CD4-positive, alpha-beta T cell treated with Interleukin-1 beta for 1 hour (primary cell): ENCODE measurements at places on chromosomes 2 and 18.
A peak's percentile ranks its signal among the peaks of the same experiment; 100 is the strongest.

DNA sequence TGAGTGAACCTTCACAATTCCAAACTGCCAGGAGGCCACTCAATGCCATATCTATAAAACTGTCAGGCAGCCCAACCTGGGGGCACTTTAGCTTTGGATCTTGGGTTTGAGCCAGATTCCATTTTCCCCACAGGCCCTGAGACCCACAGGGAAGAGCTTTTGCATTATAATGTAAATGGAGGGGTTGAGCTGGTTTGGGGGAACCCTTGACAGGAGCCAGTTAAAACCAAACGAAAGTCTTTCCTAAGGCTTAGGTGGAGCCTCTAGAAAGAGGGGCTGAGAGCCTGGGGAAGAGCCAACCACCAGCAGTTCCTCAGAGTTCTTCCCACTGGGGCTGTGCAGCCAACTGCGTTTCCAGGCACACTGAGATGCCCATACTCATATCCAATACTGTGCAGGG lies 42.7 kb downstream of the BCL11A start:
- DNase-seq, result no peak

DNA sequence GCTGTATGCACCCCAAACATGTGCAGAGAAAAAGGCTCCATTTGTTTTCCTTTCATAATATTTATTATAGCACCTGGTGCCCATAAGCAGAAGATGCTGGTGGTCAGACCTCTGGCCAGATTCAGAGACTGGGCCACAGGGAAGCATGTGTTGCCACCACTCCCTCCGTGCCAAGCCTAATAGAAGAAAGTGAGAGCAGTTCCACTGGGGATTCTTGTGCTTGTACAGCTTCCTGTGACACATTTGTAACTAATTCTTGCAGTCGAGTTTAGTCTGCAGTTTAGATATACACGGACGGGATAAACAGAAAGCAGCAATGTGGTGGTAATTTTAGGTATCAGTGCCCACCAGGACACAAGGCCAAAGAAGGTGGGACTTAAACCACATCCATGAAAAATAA lies 135.4 kb upstream of the PIEZO2 start:
- DNase-seq, result no peak

DNA sequence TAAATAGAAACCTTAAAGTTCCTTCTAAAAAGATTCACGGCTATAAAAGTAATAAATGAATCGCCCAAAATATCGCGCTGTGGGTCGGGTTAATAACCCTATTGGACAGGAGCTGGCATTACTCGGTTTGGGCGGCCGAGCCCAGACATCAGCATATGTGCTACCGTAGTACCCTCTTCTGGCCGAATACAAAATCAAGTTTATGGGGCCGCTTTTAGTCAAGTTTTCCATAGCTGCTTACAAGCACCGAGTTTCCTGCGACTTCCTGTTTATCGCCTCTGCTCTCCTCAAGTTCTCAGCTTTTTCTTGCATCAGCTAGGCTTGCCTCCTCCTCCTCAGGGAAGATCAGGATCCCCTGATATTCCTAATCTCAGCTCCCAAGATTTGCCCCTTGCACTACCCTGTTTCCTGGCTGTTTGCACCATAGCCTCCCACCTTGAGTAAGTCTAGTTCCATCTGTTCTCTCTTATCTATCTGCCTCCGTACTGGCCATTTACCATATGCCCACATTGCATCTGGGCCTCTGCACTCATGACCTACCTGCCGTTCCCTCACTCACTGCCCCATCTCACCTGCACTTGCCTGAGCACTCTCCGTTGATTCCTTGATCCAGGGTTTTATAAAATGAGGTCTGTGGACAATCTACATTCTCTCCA lies 56.1 kb downstream of the SLC35F5 start:
- peak; percentile 58 for DNase-seq

DNA sequence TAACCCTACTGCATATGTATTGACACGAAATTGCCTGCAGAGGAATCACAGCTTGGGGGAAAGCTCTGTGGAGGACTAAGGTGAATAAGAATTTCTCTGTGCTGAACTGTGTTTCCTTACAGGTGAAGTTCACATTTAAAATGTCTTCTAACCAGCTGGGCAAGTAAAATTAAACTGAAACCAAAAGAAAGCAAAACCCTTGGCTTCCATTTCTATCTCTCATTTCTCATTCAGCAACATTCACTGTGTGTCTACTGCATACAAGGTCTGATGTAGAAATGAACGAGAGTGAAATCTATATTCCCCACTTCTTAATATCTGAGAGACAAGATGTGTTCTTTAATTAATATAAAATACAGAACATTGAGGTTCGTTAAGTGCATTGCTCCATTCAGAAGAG lies 397.3 kb downstream of the SOX11 start:
- DNase-seq, result no peak

- DNase-seq, result no peak
Measured at GRCh38 chr2:145845207-145845894, 1325.4 kb upstream of the ZEB2 start.

DNA sequence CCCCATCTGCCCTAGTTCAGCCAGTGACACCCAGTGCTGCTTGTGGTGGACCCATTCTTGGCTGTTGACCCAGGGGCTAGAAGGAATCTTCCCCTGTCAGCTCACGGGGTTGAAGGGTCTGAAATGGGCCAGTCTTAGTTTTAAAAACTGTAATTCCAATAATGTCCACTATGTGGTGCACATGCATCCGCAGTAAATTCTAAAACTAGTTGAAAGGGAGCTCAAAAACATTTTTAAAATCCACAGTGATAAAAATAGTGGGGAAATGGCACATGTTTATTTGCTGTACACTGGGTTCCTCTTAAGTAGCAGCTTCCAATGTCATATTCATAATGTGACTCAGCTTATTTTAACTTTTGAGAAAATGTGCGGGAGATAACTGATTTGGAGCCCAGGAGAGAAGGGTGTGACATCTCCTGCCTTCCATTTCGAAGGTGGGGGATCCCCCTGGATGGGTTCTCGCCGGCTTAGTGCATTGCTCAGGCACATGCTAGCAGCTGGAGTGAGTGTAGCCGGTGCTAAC lies 32.8 kb downstream of the GRHL1 start:
- peak; percentile 64 for DNase-seq

- no peak for DNase-seq
Measured at GRCh38 chr2:239144713-239144999, 256.2 kb downstream of the HDAC4 start.

DNA sequence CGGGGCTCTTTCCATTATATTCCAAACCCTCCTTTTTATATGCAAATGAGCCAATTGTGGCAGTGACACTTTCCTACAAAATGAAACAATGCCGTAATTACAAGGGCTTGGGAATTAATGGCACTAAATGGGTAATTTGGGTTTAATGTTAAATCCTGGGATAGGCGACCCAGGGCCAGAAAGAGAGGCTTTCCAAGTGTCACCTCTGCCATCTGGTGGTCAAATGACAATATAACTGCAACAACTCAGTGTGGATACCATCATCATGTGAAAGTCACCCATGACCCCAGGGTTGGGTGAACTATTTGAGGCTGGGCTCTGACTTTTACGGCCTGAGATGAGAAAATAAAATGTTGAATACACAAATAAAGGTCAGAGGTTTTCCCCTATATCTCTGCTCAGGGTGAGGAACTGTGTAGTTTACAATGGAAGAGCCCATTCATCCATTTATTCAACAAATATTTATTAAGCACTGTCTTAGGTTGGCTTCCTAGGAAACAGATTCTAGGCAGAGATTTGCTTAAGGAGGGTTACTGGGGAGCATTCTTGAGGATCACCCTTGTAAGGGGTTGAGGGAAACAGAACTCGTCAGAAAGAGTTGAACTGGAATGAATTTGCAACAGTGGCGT lies 13.6 kb upstream of the THADA start:
- peak; percentile 59 for DNase-seq

DNA sequence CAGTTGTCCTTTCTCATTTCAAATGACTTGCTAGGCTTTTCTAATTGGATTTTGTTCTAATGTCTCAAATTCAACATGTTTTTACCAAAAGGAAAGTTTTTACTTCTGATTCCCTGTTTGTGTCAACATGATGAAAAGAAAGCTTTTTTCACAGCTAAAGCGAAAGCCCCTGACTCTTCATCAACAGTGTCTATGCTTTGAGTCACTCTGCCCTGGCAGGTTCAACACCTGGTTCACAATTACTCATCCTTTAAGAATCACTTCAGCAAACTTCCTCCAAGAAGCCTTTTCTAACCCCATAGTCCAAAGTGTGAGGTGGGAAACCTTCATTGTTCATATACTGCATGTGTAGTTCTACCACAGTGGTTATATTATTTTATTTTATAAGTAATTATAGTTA lies 7.6 kb upstream of the DSG2 start:
- no peak for DNase-seq

DNA sequence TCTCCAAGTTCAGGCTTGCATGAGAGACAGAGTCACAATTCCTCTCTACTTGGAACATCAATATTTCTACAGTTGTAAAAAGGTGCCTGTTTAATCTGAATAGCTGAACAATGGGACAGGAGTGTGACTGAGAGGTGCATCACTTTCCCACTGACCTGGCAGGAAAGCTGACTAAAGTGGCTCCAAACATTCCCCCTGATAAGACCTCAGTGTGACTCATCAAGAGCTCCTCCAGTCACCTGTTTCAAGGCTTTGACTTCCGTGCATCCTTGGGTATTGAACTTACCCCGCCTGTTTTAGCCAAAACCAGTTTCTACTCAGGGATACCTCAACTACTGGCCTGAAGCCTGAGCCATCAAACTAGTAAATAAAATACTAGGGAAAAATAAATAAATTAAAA lies 453.9 kb upstream of the DDX18 start:
- DNase-seq, result no peak

DNA sequence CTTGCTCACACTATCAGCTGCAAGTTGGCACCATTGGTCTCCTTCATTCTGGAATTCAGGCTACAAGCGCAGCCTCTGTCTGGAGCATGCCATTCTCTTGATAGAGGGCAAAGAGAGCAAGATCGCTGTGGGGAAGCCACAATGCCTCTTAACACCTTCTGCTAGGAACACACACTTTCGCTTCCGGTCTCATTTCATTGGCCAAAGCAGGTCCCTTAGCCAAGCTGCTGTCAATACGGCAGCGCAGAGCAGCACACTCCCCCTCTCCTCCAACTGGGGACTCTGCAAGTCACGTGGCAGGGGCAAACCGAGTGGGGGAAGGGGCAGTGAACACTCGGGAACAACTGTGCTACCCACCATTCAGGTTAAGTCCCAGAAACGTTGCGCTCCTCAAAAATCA lies 98.1 kb downstream of the MMADHC start:
- no peak for DNase-seq

- DNase-seq, result no peak
Measured at GRCh38 chr2:149972066-149972465, 384.5 kb upstream of the MMADHC start.

GRCh38 chr2:236855866-236856847 lies 229.5 kb upstream of the COPS8 start:
- DNase-seq, result no peak

DNA sequence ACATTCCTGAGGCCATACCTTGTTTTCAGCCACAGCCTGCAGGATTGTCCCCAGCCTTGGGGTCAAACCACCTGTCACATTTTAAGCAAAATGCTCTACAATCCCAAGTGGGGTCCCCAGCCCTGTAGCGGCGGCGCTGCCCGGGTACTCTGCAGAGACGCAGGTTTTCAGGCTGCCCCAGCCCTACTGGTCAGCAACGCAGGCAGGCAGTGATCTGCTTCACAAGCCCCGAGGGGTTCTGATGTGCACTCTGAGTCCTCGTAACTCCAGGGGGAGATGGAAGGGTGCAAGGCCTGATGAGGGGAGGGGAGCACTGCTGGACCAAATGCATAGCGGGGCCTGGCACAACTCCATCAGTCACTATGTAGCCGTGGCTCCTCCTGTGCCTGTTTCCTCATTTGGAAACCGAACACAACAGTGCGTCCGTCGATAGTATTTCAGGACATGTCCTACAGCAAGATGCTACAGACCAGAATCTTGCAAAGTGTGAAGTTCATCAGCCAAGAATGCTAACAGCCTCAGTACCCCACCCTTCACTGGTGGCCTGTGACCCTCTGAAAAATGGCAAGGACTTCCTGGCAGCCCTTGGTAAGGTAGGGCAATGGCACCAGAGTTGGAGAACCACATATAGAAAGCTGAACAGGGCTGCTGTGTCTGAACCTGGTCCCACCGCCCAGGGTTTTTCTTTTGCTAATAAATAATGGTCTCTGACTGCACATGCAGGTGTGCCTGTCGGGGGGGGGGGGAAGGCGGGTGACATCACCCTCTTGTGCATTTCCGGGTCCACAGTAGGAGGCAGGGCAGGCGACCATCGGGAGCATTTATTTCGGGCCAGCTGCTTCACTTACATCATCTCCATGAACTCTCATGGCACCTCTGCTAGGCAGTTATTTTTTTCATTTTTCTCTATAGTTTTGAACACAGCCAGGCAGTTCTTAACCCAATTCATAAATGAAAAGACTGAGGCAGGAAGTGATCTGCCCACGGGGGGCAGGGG lies 50.6 kb upstream of the TFCP2L1 start:
- no peak for DNase-seq

DNA sequence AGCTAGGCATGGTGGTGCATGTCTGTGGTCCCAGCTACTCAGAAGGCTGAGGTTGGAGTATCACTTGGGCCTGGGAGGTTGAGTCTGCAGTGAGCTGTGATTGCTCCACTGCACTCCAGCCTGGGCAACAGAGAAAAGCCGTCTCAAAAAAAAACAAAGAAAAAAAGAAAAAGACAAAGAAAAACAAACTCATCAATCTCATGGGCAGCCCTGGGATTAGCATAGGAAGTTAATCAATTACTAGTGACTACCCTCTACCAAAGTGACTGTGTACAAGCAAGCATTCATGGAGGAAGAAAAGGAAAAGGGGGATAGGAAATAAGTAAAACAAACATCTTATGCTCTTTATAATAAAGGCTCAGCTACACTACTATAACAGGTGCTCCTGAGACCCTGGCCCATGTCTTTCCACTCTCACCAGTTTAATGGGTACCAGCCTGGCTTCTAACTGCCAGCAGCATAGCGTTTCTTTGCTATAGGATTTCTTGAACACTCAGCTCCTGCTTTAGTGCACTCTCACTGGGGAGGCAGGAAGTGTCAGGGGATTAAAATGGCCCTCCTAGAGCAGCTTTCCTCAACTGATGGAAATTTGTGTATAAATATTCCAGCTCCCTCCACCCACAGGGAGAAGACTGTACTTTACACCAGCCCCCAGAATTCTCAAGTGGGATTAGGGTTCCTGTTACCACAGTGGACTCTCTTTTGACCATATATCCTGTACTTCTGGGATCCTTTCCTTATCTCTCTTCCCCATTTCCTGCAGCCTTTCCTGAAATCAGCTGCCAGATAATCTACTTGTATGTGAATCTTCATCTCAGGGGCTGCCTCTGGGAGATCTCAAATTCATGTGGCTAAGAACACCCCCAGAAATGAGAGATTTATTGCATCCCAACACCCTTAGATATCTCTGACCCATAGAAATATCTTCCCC lies 91.3 kb upstream of the GLS start:
- DNase-seq, result no peak

- DNase-seq, result no peak
Measured at GRCh38 chr2:15664273-15665066, 72.8 kb downstream of the DDX1 start.

DNA sequence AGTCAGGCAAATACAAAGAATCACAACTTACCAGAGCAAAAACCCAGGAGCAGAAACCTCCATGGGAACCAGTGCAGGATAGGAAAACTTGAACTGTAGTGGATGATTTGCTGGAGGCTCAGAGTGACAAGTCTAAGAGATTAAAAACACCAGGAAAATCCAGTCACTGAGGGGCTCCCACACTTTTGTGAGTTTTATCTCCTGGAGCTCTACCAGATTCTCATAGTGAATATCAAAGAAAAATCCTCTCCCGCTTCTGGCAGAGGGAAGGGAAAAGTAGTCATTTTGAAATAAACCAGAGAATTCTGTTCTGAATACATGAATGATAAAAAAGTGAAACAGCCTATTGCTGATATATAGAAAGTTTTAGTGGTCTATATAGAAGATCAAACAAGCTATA lies 23.1 kb downstream of the NABP1 start:
- no peak for DNase-seq

GRCh38 chr2:126507425-126507911 lies 148.5 kb upstream of the GYPC start:
- no peak for DNase-seq
